Caudate nucleus (tissue), 63 donors: ENCODE measurements at places on chromosomes 12 and 14.

GRCh38 chr14:102508410-102508773, 1.2 kb downstream of the ANKRD9 start:
- DNase-seq, result no peak

GRCh38 chr12:90502070-90502469, 452.9 kb downstream of the CCER1 start:
- no peak for DNase-seq

DNA sequence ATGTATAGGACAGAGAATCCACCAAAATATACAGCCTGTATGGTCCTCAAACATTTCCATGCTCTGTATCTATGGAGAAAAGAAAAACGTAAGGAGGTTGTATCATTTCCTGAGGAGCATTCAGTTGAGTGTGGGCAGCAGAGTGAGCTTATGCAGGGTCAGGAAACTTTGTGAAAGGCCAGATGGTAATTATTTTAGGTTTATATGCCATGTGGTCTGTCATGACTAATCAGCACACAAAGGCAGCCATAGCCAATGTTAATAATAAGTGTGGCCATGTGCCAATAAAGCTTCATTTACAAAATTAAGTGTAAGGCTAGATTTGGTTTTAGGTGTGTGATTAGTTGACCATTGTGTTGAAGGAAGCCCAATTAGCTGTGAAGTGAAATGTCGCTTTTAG, 33.2 kb upstream of the A2M start:
- no peak for DNase-seq

- no peak for DNase-seq
These were observed 70.3 kb downstream of the RNFT2 start for GRCh38 chr12:116808113-116809105.

DNA sequence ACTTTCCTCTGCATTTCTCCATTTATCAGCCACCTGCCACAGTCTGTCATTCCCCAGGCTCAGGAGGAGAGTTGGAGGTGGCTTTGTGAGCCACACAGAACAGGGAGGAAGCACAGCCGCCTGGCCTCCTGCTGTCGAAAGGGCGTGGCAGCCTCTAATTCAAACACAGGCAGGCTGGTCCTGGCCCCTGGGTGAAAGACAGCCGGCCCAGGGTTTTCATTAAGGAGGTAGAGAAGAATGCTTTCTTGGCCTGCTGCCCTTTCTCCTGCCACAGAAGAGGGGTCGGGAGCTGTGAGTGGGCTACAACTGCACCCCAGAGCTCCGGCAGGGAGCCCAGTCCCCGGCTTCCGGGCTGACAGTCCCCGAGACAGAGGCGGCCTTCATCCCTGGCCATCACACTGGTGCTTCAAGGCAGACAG, 108.6 kb upstream of the FZD10 start:
- DNase-seq, result no peak

GRCh38 chr12:24947541-24948419, 1.1 kb downstream of the BCAT1 start:
- DNase-seq, result no peak

DNA sequence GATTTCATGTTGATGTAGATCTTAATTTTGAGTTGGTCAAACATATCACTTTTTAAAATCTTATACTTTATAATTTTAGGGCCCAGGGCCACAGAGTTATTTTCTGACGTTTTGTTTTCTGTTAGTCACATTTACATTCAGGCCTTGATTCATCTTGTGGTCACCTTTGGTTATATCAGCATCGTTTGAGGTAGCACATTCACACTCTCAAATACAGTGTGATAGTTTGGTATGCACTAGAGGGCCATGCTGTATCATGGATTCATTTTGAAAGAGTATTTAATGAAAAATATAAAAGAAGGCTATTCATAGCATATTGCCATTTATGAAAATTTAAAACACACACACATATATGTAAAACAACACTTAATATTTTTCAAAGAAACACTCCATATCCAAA, 274.6 kb downstream of the RAD51B start:
- no peak for DNase-seq

GRCh38 chr12:132284827-132285741, 44.3 kb downstream of the GALNT9 start:
- DNase-seq, result no peak

- no peak for DNase-seq
These were observed 18.8 kb upstream of the SDR39U1 start for GRCh38 chr14:24461336-24461735.

DNA sequence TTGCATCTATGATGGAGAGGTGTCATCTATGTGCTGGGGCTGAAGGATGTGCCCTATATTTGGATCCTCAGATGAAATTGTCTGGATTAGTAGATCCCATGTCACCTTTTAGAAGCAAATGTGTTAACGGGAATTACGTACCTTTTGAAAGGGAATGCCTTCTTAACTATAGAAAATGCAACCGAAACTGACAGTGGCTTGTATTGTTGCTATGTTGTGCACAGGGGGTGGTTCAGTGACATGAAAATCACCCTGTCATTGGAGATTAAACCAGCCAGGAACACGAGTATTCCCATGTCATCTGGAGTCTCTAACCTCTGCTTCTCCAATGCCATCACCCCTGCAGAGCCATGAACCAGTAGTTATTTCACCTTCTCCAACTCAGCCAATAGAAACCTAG, 110.2 kb downstream of the METTL25 start:
- DNase-seq, result no peak

DNA sequence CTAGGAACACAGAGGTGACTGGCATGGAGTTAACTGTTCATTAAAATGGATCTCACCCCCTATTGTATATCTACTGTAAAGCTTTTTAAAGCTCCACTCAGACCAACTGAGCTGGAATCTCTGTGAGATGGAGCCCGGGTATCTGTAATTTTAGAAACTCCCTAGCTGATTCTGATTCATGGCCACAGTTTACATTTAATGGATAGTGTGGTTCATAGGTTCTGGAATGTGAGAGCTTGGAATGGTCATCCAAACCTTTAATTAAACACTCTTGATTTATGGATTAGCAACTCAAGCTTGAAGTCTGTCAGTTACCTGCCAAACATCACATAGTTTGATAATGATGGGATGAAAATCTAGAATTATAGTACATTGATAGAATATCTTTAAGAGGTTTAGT, 183.8 kb downstream of the SLC25A21 start:
- DNase-seq, result no peak

DNA sequence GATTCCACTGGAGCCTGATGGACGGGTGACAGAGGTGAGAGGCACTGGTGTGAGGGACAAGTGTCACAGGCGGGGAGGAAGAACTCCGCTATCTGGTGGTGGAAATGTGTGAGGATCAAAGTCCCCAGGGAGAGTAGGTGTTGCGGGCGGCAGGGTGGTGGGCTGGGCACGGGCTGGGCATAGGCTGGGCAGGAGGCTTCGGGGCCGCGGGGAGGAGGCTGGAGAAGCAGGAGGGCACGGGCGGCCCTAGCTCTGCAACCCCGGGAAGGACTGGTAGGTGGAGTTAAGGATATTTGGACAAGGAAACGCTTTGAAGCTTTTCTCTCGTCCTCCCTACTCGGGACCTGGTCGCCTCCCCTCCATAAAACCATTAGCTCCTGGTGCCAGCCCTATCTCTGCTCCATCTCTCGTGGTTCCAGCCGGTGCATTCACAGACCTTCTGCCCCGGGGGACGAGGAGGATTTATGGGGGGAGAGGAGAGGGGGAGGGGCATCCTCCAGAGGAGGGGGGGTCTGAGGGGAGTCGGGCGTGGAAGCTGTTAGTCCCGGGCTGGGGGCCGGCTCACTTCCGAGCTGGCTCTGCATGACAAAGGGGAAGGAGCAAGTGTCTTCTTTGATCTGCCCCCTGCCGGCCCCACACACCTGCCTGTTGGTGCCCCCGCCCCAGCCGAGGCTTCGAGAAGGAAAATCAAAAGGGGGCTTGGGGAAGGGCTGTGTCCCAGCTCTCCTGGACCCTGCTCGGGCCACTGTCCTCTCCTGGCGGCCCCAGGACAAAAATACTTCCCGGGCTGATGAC, 504 bp downstream of the WNT5B start:
- no peak for DNase-seq

GRCh38 chr12:90974286-90974685, 19.3 kb upstream of the CCER1 start:
- no peak for DNase-seq

DNA sequence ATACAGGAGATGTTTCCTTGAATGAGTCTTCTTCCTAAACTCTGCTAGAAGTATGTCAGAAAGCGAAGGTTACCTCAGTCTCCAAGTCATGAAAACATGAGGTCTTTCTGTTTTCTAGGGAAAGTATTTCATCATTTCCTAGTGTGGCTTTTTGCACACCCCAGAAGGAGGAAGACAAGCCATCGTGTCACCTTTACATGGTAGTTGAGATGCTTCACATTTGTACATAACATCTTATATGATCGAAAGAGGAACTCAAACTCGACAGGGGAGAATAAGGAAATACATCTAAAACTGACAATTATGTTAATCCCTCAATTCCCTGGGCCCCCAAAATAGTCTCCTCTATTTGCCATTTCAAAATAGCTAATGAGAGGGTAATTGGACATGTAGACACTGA, 214.1 kb upstream of the PLEKHG7 start:
- DNase-seq, result no peak

DNA sequence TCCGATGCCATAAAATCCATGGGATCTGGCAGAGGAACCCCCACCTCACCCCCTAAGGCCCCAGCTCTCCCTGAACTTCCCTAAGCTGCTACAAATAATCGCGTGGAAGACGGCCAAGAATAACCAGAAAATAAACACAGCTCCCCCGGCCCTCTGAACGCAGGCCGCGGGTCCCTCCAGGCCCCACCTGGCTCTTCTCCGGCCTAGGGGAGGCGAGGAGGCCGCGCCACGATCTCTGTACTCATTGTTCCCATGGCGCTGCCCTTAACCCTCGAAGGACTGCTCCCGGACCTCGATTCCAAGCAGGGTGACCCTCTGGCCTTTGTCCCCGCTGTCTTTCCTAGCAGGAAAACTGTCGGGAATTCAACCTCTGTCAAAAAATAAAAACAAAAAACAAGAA, 33.9 kb upstream of the TBX5 start:
- DNase-seq, result no peak

DNA sequence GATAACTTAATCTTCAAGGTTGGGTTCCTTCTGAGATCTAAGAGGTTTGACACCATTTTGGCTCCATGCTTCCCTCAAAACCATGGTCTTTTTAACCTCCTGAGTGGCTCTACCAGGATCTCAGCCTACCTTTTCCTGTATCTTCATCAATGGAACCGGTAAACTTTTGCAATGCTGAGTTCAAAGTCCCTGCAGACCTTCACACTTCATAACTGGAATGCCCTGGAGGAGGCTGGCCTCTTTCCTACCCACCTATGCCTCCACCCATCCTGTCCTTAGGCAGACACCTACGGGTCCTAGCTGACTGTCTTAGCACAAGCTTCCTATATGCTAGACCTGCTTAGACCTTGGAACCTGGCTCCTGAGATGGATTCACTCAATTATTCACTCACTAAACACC, 89.5 kb upstream of the EEA1 start:
- no peak for DNase-seq

GRCh38 chr12:75827061-75827460, 204.5 kb downstream of the PHLDA1 start:
- no peak for DNase-seq

GRCh38 chr12:81991868-81992267, 232.7 kb upstream of the PPFIA2 start:
- no peak for DNase-seq

DNA sequence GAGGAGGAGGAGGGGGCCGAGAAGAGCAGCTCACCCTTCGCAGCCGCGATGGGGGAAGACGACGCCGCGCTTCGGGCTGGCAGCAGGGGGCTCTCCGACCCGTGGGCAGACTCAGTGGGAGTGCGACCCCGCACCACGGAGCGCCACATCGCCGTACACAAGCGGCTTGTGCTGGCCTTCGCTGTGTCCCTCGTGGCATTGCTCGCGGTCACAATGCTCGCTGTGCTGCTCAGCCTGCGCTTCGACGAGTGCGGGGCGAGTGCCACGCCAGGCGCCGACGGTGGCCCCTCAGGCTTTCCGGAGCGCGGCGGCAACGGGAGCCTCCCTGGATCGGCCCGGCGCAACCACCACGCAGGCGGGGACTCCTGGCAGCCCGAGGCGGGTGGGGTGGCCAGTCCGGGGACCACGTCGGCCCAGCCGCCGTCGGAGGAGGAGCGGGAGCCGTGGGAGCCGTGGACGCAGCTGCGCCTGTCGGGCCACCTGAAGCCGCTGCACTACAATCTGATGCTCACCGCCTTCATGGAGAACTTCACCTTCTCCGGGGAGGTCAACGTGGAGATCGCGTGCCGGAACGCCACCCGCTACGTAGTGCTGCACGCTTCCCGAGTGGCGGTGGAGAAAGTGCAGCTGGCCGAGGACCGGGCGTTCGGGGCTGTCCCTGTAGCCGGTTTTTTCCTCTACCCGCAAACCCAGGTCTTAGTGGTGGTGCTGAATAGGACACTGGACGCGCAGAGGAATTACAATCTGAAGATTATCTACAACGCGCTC, 745 bp downstream of the TRHDE start:
- no peak for DNase-seq

GRCh38 chr12:44381341-44381740, 494.8 kb downstream of the NELL2 start:
- no peak for DNase-seq

DNA sequence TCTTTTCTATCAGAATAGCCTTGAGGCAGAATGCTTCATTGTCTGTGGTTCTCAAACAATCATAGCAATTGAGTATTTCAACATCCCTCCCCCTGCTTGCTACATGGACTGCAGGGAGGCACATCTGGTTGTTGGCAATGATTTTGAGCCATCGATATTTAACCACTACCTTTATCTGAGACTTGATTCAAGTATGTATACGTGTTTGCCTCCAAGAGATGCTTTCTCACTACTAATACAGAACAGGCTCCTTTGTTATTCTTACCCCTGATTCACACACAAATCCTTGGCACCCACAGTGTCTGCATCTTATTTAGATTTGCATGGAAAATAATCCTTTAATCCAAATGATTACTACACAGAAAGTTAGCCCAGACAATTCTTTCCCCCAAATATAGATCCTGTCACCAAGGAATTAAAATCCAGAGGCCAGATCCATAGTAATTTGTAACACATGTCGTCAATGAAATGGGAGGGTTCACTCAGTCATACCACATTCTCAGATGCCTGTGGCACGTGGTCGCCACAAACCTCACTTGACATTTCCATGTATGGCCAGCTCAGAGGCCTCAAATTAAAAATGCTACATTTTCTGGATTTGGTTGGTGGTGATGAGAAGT, 199.3 kb downstream of the ITPR2 start:
- DNase-seq, result no peak

DNA sequence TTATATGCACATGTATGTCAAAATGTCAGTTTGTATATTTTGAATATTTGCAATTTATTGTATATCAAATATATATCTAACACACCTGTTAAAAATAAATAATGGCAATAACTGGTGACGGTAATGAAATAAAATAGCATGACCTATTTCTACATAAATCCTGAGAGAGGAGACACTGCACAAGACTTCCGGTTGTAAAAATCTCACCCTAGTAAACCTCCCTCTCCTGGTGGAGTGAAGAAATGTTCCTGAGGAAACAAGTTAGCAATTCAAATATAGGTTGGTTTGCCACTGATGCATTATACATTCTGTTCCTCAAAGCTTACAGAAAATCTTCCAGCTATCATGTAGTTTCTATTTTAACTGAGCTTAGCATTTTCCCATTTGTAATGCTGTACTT, 166.1 kb upstream of the SYT10 start:
- DNase-seq, result no peak
